ENCODE measurements at places on chromosomes 1 and 21. TPM values are rescaled to one million over a fixed set of nuclear protein-coding genes. Genes with fewer than 3 reads are reported as not detected.

Gene PPOX
- polyA plus RNA-seq, result 25.9 TPM

Gene ZFP69
- polyA plus RNA-seq, result 2.8 TPM

Gene ASCL5
- not detected for polyA plus RNA-seq

Gene CNTN2
- polyA plus RNA-seq, result 0.67 TPM

Gene NEGR1
- polyA plus RNA-seq, result 38.2 TPM

Measured in urinary bladder (tissue), 4 donors.